ENCODE measurements at places on chromosomes 6 and 20.

DNA sequence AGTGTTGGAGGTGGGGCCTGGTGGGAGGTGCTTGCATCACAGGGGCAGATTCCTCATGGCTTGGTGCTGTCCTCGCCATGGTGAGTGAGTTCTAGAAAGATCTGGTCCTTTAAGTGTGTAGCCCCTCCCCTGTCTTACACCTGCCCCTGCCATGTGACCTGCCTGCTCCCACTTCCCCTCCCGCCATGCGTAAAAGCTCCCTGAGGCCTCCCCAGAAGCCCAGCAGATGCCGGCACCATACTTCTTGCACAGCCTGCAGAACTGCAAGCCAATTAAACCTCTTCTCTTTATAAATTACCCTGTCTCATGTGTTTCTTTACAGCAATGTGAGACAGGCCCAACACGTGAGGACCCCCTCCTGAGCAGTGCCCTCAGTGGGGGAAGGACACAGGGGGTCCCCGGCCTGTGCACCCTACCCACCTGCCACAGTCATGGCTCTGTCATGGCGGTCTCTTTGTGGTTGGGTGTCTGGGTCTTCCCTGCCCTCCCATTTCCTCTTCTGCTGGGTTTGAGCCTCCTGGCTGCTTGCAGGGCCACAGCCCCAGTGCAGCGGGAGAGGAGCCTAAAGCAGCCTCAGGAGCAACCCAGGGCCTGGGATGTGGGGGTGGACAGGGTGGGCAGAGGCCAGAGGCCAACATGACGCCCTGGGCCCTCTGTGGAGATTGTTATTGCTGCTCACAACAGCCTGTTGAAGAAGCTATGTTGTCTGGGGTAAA is 87.2 kb upstream of the QKI start:
- DNase-seq, result no peak

DNA sequence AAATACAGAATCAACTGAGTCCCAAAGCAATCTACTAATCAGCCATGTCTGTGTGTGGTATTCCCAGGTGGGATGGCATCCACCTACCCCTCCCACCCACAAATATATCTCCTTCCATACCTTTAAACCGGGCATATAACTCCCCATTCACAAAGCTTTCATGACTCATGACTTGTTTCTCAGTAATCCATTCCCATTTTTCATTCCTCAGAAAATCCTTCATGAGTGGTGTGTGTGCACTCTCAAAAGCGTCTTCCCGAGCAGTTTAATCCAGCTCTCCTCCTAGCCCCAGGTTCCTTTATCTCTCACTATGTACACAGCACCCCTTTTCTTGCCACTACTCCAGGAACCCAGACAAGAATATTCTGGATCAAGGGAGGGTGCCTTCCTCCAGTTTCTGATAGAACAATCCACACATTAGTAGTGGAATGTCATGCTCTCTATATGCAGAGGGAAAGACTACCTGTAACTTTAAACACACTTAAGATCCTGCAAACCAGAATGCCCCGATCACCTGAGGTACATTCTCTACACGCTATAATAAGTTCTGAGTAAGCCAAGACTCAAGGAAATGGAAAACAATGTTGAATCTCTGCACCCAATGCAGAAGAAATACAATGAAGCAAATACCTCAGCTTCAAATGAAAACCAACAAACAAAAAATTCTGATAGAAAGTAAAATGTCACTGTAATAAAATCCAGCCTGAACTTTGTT is 55.7 kb upstream of the IPCEF1 start:
- DNase-seq, result no peak

- DNase-seq, result no peak
These were observed 95.4 kb upstream of the MRPS10 start for GRCh38 chr6:42313038-42313437.

GRCh38 chr6:15503346-15503680 is 159.5 kb downstream of the DTNBP1 start:
- DNase-seq, result no peak

GRCh38 chr6:64330694-64331307 is 695.2 kb downstream of the PHF3 start:
- peak; percentile 55 for DNase-seq

DNA sequence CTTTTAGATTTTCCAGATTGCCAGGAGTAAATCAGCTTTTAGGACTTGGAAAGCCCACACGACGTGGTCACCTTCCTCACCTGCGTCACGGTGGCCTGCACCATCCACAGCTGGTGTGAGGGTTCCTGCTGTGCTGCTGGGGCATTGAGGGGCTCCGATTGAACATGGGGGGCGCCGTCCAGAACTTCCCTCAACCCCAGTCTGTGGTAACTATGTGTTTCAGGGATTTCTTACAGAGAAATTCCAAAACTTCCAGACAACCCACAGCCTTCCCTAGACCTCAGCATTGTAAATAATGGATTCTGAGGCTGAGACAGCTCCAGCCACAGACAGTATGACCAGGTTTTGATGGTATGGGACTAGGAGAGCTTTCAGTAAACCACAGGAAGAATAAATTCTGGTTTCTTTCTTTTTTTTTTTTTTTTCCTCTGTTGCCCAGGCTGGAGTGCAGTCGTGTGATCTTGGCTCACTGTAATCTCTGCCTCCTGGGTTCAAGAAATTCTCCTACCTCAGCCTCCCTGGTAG is 46.7 kb upstream of the IRF4 start:
- DNase-seq, result no peak

DNA sequence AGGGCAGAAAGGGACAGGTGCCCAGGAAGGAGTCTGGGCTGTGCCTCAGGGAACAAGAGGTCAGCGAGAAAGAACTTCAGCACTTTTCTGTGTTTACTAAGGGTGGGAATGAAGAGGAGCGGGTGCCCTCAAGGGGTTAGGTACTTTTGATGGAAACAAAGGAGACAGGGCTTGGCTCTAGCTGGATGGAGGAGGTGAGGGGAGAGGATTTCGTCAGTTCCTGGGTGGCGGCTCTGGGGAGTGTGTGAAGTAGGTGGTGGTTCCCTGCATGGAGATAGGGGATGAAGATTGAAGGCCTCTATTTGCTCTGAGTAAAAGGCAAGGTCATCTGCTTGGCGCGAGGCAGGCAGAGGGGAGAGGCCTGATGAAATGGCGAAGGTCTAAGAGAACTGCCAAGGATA is 40.0 kb upstream of the ANKRD60 start:
- DNase-seq, result no peak

All from globus pallidus (tissue), 1 donor.